KBM-7 (cell line): ENCODE measurements at places on chromosomes 3 and 15.
A peak's percentile ranks its signal among the peaks of the same experiment; 100 is the strongest.

DNA sequence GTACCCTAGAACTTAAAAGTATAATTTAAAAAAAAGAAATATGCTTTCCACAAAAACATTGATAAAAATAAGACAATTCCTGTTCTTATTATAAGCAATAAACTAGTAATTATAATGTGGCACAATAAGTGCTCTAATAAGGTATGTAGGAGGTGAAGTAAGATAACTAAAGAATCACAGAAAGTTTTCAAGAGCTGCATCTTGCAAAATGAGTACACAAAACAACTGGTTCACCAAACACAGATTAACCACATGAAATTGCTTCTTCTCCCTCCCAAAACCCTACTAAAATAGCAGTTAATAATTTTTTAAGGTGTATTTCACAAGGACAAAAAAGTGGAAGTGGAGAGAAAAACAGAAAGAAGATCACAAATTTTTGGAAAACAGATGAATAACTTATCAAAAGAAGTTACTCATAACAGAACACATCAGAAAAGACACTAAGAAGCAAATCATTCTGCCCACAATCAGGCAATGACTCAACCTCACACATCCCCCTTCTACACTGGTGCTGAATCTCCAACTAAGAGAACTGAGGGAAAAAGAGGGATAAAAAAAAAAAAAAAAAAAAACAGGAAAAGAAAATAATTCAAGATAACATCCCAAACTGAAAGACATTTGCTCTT lies 64.2 kb downstream of the TBC1D5 start:
- no peak for DNase-seq

- DNase-seq, result no peak
These were observed 3.3 kb upstream of the SKIC8 start for GRCh38 chr15:78302579-78303312.

- DNase-seq, result no peak
These were observed 16.9 kb downstream of the IL20RB start for GRCh38 chr3:136974670-136975069.

GRCh38 chr3:19547665-19548464 lies 386.2 kb downstream of the EFHB start:
- DNase-seq, result no peak

GRCh38 chr3:114884213-114884923 lies 262.7 kb downstream of the ZBTB20 start:
- DNase-seq, result no peak

- no peak for DNase-seq
These were observed 18.0 kb downstream of the TNIK start for GRCh38 chr3:171442184-171442583.

GRCh38 chr3:157261000-157261399 lies 101.1 kb upstream of the CCNL1 start:
- DNase-seq, result no peak

DNA sequence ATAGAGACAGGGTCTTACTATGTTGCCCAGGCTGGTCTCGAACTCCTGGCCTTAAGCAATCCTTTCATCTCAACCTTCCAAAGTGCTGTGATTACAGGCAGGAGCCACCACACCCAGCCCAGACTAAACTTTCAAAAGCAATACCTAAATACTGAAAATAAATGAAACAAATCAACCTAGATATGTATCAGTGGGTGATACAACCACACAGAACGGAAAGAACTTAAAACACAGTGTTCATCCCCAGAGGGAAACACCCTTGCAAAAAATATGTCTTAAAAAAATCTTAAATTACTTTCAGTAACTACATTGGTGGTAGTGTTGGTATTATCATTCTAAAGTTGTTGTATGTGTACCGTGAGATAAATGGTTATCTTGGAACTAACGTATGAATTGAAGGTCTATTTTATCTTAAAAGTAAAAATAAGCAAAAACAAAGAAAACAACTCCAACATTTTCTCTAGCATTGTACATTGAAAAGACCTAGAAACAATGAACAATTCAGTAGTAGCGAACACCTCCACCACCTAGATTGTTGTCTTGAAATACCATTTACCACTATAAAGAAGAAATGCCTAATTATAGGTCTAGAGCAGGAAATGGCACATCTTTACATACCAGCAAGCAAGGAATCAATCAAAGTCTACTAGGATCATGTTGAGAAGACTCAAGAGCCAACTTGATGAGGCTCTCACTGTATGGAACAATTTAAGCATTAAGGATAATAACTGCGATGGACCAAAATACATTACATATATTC lies 24.7 kb downstream of the SLTM start:
- no peak for DNase-seq

DNA sequence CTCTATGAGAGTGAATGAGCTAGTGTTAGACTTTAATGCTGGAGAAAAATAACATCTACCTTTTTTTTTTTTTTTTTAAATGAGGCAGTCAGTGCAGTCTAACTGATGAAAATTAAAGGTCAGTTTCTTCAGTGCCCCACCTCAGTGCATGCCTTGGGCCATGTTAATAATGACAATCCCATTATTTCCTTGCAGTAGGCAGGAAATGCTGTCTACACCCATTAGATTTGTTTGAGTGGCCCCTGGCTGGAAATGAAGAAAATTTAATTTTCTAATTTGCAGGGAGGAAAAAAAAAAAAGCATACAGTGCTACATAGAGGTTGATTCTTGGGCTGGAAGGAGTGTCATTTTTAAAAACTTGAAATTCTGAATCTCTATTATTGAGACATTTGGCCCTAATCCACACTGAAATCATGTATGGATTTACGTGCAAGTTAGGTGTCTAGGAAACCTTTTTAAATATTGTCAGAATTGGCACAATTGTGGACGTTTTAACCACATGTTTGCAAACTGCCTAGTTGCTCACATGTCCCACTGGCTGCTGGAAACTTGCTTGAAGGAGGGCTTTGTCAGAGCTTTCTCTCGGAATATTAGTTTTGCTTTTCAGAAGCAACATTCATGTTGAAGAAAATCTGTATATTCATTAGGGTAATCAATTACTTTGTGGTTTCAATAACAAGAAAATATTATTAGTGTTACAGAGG lies 18.4 kb downstream of the FNDC3B start:
- no peak for DNase-seq

GRCh38 chr3:184590795-184591194 lies 29.2 kb downstream of the EPHB3 start:
- no peak for DNase-seq

- peak; percentile 74 for DNase-seq
These were observed 157.9 kb downstream of the CHL1 start for GRCh38 chr3:354432-354831.

DNA sequence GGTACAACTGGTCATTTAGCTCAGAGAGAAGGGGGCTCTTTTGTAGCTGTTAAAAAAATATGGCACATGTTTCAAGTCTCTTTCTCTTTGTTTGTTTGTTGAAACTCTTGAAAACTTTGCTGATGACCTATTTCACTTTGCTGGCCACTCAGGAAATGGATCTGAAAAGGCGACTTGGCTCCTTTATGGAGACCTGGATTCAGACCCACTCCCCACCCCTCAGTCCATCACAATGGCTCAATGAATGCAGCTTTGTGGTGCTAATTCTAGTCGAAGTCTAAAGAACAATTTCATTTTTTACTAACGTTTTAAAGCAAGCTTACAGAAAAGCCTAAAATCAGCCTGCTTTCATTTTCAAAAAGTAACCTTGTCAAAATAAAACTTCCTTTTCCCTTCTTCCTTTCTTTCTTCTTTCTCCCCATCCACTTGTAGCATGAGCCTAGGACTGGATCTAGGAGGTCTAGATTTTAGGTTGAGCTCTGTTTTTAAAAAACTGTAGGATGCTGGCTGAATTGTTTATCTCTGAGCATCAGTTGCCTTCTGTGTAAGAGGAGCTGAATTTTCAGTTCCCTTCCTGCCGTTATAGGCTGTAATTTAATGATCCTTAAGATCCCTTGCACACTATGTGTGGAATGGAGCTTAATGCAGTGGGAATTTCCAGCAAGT lies 165.5 kb upstream of the FEZF2 start:
- DNase-seq, result no peak

- DNase-seq, result no peak
These were observed 74.1 kb upstream of the CHRM5 start for GRCh38 chr15:33894193-33894592.
